ENCODE measurements at places on chromosomes 1 and 21.

- DNase-seq = no peak
Observed at GRCh38 chr21:33023574-33024200, 2.0 kb upstream of the OLIG2 start.

DNA sequence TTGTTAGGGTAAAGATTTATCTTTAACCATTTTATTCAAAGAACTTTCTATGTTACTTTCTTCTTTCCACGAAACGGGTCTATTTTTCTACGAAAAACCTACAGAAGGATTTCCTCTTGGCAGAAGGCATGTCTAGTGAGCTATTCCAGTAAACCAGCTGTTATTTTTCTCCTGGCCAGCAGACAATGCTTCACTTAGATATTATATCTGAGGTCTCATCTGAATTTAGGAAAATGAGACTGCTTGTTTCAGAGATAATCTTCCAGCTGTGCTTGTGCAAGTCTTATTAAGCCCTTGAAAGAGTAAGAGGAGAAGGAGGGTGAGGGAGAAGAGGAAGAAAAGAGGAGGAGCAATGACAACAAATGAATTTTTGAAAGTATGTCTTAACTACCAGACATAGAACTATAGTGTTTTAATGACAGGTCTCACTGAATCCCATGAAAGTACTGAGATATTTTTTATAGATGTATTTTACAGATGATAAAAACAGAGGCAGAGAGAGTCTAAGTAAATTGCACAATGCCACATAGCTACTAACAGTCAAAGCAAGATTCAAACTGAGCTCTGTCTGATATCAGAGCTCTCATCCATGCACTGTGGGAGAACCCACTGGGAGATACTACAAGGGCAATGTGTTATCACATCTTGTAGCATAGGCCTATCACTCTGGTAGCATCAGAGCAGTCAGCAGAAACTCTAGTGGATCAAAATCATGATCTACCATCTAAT, 54.6 kb upstream of the SAMSN1 start:
- DNase-seq = no peak

DNA sequence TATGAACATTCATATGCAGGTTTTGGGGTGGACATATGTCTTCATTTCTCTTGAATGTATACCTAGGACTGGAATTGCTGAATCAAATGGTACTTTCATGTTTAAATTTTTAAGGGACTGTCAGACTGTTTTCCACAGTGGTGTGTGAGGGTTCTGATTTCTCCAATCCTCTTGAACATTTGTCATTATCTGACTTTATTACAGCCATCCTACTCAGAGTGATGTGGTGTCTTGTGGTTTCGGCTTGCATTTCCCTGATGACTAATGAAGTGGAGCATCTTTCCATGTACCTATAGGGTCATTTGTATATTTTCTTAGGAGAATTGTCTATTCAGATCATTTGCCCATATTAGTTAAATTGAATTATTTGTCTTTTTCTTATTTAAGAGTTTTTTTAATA, 35.4 kb upstream of the ZNF281 start:
- peak; percentile 67 for DNase-seq

DNA sequence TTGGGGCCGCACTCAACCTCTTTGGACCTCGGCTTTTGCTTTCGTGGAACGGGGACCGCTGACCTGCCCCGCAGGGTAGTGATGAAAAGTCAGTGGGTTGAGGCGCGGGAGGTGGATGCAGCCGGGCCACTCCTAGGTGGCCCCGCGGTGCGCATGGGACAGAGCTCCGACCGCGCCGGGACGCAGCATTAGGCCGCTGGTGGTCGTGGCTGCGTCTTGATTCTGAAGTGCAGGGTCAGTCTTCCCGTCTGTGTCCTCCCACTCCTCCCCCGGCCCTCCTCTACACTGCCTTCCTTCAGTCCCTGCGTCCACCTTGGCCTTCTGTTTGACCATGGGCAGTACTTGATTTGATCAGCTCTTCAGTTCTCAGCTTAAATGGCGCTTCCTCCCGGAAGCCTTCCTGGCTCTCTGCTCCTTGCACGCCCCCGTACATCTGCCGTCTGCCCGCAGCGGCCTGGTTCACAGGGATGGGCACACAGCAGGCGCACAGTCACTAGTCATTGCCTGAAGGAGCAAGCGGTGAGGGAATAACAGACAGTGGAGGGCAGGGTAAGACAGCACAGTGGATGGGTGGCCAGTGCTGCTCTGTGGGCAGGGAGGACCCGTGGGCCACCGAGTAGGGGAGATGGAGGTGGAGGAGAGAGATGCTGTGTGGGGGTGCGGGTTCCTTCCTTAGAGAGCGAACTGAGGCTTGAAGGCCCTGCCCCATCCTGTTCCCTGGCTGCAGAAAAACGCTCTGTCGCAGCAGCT, 633 bp downstream of the THEMIS2 start:
- peak; percentile 23 for DNase-seq

- no peak for DNase-seq
Observed at GRCh38 chr21:24118738-24119459, 1488.4 kb downstream of the MRPL39 start.

GRCh38 chr1:246425139-246425794, 81.8 kb downstream of the SMYD3 start:
- DNase-seq = no peak
